ENCODE measurements at places on chromosomes 12 and 14.

GRCh38 chr14:94365624-94366023, 22.8 kb downstream of the SERPINA1 start:
- no peak for DNase-seq

DNA sequence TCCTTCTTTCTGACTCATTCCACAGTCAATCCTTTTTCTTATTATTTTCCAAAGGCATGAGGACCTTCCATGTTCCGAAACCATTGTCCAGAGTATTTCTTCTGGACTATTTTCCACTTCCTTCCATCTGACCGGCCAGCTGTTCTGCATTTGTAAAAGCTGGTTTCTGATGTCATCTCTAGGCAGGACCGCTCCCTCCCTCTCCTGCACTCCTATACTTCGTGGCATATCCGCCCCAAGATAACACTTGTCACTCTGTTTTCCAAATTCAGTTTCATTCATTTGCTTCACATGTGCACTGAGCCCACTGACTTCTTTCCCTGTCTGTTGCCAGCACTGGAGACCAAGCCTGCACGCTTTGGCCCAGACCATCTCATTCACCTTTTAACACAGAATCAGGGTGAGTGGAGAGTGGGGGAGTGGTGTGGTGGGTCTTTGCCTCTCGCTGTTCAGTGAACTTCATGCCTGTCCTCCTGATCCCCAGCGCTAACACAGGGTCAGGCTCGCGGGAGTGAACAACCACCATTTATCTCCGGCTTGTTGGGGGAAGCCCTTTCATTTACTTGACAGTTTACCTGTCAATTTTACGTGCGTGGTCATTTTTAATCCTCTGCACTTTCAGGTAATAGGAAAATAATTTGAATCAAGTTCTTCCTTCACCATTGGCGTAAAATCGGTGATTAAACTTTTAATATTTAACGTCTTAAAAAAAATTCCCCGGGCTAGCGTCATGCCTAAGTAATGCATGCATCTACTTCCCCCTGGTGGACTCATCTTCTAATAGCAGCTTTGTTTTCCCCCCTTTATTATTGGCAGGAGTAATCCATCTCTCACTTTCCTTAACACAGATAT, 52.5 kb downstream of the C12orf75 start:
- DNase-seq, result peak; percentile 47

DNA sequence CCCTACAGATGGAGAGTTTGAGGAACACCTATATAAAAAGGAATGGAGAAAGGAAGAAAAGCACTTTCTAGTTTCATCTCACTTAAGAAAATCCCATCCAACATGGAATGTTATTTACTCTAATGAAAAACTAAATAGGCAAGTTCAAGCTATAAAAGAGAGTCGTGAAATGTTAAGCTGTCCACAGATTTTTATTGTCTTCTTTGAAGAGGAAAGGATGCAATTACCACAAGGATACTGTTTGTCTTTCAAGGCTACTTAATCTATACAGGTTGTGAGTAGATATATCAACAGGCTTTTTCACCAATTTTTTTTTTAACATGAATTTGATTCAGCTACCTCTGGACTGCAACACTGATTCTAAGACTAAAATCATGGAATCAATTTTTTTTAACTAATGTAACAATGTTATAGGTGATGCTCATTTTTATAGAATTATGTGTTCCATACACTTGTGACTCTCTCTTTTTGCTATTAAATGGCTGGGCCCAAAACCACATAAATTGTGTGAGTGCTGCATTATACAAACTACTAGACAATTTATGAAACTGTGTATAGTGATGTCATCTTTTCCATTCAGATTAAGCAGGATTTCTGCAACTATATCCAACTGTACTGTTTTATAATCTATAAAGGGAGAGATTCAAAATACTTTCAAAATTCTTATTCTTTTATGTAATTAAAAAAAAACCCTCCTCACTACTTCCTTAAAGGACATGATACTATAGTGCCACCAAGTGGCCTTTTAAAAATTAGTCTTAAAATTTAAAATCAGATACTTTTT, 26.8 kb upstream of the BMAL2 start:
- DNase-seq, result peak; percentile 15

DNA sequence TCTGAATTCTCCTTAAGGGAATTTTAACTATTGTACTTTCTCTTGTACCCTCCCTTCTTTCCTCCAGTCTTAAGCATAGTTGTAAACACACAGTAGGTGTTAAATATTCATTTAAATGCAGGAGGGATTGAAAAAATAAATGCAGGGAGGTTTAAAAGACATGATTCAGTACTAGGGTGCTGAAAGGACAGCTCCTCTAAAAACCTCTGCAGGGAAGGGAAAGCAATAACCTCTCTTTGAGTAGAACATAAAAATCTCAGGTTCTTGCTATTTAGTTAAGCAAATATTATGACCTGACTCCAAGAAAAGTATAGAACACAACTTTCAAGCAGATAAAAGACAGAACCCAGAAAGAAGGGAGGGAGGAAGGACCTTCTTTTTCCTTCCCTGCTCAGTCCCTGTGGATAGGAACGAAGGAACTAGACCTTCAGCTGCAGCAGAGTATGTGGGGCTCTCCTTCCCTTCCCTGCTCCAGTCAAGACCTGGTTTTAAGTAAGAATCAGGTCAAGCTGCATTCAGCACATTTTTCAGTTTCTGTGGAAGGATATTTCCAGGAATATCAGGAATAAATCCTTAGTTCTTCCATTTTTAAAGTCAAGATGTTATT, 4.7 kb downstream of the MAP3K9 start:
- DNase-seq, result no peak

DNA sequence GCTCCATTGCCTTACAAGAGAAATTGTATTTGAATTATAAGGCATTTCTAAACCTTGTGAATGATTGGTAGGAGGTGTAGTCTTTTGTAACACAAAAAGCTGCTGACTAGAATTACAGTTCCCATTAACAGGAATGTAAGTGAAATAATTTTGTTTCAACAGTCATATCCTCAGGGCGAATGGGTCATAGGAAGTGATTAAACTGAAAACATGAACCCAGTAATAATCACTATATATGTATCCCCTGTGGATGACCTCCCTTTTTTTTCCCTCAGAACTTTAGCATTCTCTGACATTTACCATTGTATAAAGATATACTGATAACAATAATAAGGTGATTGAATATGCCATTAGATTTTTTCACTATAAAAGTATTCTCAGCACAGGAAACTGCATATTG, 312.3 kb downstream of the ATP23 start:
- no peak for DNase-seq

DNA sequence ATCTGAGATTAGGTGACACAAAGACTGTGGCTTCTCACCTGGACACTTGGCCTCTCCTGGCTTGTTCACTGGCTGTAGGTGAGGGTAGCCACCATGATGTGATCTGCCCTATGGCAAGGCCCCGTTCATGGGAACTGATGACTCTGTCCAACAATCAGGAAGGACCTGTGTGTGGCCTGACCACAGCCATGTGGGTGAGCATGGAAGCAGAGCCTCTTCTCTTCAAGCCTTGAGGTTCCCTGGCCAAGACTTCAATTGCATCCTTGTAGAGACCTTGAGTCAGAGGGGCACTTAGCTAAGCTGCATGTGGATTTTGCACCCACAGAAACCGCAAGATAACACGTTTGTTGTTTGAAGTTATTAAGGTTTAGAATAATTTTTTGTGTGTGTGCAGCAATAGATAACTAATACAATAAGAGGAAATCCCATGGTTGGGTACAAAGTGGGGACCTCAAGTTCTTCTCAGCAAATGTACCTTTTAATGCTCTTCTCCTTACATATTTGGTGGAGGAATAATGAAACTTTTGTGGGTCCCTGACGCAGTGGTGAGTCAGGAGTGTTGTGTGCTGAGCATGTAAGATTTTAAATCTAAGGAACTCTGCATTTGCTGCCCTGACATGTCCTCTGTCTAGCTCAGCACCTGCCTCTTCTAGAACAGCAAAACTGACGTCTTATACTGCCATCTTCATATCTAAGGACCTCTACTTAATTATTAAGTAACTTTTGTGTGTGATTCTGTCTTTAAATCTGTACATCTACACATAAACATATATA, 27.5 kb upstream of the PLEKHG7 start:
- DNase-seq, result no peak
